DMS 273 treated with DMSO at 0.1 percent for 48 hours (cell line): ENCODE measurements at places on chromosomes 1 and 21.

- no peak for DNase-seq
Observed at GRCh38 chr1:231028682-231029081, 11.4 kb downstream of the FAM89A start.

DNA sequence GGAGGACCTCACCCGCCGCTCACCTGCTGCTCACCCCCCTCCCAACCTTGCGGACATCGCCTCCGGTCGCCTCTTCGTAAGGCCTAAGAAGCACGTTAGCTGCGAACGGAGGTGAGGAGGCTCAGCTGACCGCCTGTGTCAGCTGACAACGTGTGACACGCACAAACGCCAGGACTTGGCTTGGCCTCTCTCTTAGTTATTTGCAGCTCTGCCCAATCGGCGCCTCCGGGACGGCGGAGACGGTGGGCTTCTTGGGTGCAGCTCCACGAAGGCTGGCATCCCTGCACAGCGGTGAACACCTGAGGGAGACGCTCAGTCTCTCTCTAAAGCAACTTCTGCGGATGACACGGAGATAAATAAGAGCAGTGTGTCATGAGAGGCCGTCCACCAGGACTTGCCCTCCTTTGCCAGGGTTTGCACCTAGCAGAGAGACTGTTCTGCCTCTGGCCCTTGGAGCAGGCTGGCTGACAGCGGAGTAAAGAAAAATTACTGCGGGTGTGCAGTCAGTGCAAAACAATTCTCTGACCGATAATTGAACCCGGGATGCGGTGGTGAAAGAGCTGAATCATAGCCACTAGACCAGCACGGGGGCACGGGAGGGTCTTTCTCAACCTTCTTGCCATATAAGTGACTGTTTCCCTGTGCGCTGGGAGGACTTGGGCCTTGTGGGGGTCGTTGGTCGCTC lies 318.9 kb downstream of the FAM72C start:
- no peak for DNase-seq

DNA sequence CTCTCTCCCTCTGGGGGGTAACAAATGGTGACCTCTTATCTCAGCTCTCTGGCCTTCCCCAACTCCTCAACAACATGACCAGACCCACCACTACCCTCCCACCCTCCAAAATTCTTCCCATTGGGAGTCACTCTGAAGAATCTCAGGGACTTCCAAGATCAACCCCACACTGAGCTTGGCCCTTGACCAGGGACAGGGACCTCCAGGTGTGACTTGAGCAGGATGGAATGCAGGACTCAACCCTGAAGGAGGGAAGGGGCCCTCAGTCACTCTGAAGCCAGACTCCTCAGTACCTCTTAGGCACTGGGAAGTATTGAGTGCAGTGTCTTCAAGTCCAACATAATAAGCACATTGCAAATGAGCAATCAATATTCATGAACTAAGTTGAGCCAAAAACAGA lies 1.9 kb downstream of the CASQ1 start:
- DNase-seq = no peak

DNA sequence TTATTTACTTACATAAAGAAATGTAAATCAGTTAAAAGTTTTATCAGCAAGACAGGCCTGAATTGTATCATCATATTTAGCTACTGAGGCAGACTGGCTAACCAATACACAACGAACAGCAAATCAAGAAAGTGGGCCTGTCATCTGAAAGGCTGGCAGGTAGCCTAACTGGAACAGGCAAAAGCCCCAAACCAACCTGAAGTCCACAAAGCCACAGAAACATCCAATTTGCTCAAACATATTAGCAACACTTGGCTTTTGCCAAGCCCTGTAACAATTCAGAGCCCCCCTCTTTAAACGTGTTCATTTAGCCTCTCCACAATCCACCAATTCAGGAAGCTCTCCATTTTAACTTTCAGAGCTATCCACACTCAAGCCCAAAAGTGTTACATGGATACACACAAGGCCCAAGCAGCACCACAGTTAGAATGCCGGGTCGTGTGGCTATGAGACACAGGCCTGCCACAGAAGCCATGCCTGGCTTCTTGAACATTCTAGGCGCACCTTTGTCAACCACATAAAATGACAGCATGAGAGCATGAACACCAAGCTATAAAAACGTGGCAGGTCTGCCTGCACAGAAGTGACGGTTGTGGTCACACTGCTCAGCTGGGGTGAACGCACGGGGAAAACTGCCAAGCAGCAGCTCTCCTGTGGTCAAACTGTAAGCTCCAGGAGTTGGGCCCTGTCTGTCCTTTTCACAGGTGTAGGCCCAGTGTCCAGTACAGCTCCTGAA lies 49.3 kb downstream of the CD34 start:
- no peak for DNase-seq

DNA sequence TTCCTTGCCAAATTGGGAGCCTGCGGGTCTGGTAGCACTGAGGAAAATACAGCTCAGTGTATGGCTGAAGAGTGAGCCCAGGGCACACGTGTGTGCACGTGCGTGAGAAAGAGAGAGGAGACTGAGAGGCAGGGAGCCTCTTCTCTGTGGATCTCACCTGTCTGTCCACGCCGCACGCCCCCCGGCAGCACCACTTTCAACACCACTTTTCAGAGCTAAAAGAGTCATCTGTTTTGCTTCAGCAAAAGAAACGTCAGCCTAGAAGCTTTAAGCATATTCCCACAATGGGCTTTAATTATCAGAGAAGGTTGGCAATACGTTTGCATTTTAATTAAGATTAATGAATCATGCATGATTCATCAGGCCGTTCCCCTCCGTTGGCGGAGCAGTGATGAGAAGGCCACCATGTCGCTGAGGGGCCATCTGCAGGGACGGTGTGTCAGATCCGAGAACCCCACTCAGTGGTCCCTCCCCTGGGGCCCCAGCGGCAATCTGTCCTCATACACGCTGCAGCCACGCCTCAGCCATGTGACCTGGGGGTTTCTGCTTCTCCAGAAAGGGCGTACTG lies 56.8 kb downstream of the SIK1 start:
- DNase-seq = no peak

DNA sequence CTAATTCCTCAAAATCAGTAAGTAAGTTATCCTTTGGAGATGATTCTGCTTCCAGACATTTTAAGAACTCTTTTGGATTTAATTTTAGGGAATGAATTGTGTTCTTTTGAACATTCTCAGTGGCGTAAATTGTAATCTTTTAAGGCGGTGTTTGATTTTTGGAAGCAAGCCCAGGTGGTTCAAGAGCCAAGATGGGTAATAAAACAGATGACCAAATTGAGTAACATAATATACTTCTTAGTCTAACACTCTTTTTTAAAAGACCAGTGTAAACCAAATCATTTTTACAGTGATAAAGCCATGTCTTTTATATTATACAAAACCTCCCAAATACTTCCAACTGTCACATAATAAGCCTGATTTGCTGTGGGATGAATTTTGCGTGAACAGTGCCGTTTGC lies 133.8 kb downstream of the LRRC40 start:
- DNase-seq = no peak

DNA sequence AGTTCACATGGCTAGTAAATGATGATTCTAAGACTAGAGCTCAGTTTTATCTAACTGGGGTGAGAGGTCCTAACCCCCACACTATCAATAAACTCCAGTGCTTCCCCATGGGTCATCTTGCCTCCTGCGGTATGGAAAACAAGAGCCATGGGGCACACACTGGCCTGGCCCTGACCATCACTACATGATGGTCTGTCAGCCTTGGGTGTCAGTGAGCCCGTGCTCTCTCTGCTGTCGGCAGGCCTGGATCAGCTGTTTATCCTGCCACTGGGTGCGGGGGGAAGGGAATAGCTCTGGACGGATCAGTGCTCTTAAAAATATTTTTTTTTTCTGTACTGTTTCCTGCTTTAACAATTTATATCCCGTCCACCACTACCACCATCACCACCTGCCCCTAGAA lies 255.0 kb upstream of the ADGRL2 start:
- DNase-seq = no peak

GRCh38 chr1:84008631-84009030 lies 9.7 kb upstream of the TTLL7 start:
- no peak for DNase-seq

GRCh38 chr1:228393268-228393701 lies 13.3 kb downstream of the TRIM11 start:
- no peak for DNase-seq
